ENCODE measurements at places on chromosomes 12 and 14.

DNA sequence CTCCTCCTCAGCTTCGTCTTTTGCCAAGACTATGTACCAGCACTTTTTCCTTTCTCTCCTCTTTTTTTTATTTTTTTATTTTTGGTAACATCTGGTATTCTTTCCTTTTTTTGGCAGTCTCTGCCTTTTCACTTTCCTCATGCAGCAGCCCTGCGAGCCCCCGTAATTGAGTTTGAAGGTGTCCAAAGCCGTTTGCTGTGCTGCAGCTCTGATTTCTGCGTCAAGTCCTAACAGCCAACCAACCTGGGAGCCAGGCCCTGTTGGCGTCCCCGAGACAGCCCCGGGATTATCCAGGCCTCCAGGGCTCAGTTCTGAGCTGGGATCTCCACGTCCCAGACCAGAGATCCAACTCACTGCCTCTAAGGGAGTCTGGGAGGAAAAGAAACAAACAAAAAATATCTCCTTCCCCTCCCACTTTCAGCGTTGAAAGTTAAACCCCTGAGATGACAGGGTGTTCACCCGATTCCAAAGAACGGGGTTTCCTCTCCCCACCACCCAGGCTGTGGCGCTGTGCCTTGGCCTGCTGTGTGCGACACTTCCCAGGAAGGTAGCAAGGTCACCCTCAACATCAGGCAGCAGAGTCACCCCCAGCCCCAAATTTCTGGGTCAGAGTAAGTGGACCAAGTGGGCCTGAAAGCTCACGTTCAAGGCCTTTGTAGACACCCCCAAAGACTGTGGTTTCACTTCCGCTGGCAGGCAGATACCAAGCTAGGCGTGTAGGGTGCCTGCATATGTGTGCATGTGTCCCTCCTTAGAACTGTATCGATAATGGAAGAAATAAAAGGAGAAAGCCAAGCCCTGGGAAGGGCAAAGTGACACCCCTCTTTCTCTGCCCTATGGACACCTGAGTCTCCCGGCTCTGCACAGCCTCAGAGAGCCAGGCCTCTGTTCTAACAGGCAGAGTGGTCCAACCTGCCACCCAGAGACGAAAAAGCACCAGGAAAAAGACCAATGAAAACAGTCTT is 11.1 kb downstream of the BCL11B start:
- DNase-seq, result peak; percentile 50

DNA sequence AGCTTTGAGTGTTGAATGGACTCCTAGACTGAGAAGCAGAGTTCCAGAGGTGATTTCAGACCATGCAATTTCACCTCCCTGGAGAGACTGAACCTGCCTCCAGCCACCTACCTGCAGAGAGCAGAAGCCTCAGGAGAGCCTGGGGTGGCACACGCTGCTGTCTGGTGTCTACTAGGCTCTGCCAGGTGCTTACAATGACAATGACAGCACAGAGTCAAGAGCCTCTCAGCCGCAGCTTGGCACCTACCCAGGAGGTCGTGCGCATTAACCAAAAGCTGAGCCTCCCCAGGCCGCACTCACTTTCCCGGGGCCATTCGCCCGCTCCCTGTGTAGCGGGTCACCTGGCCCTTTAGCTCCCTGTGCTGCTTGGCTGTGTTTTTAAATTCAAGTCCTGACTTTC is 63.2 kb downstream of the TESC start:
- no peak for DNase-seq

- no peak for DNase-seq
Measured at GRCh38 chr12:6526766-6527525, 7.4 kb upstream of the GAPDH start.

DNA sequence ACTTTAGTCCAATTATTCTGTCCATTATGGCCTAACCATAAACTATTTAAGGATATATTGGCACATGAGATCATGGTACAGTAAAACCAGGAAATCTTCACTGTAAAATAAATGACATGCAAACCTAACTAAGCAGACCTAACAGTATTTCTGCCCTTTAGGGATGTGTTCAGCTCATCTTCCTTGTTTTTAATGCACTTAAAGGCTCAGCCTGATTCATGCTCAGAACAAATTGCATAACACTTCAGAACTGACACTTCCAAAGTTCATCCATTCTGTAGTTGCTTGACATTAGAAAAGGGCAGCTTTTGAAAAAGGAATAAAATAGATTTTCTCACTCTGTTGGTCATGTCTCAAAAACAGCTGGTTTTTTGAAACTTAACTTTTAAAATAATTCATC is 708.5 kb downstream of the C12orf50 start:
- DNase-seq, result no peak

DNA sequence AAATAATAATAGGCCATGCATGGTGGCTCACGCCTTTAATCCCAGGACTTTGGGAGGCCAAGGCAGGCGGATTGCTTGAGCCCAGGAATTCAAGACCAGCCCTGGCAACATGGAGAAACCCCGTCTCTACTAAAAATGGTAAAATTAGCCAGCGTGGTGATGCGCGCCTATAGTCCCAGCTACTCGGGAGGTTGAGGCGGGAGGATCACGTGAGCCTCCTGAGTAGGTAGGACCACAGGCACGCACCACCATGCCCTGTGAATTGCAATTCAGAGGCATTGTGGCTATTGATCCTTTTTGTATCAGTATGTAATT is 2.3 kb downstream of the ARHGDIB start:
- DNase-seq, result no peak

DNA sequence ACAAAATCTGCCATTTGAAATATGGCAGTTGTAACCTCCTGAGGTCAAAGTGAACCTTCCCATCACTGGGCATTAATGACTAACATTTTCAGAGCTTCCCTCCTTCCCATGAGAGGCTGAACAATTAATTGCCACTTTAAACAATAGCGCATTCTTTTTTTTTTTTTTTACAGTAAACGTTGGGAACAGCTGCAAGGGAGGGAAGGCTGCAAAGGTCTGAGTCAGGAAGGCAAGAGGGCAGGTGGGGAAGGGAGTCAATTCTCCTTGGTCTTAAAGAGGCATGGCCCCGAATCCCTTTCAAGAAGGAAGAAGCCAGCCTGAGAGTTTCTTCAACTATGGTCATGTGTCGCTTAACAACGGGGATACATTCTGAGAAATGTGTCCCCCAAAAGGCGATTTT is 41.0 kb upstream of the PLEKHG3 start:
- DNase-seq, result no peak

- no peak for DNase-seq
Measured at GRCh38 chr14:54763761-54764160, 138.9 kb downstream of the GCH1 start.

GRCh38 chr12:39401459-39401858 is 41.5 kb downstream of the KIF21A start:
- DNase-seq, result no peak

- no peak for DNase-seq
Measured at GRCh38 chr14:102949801-102950451, 27.5 kb downstream of the AMN start.

GRCh38 chr14:36367985-36368774 is 47.7 kb upstream of the MBIP start:
- DNase-seq, result no peak

GRCh38 chr12:92138626-92139025 is 7.0 kb downstream of the BTG1 start:
- no peak for DNase-seq

GRCh38 chr14:24795406-24795805 is 161.4 kb upstream of the GZMB start:
- no peak for DNase-seq

DNA sequence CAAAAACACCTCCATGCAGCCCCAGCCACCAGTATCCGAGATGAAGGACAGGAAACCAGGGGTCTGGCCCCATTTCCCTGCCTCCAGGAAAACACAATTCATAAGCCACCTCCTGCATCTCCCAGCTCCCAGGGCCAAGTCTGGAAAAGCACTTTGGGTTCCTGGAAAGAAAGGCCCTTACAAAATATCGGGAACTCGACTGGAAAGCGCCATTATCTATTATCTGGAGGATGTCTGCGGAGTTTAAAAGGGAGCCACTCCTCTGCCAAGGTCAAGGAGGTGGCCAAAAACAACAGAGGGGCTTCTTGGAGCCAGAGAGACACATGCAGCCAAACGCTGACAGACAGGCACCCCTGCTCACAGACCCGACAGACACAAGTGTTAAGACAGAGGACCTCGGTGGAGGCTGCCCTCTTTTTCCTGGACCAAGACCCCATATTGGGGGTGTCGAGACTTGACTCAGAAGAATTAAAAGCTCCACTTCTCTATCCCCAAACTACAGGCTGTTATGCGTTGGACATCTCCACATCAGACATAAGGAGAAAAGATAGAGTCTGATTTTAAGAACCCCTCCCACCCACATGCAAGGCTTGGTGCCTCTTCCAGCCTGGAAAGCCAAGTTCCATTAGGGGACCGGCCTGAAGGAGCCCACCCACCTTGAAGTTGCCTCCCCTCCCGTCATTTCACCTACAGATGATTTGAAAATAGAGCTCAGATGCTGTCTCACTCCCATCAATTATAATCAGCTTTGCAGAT is 9.6 kb downstream of the ACTN1 start:
- DNase-seq, result no peak

GRCh38 chr14:68215629-68216028 is 396.1 kb downstream of the RAD51B start:
- no peak for DNase-seq

DNA sequence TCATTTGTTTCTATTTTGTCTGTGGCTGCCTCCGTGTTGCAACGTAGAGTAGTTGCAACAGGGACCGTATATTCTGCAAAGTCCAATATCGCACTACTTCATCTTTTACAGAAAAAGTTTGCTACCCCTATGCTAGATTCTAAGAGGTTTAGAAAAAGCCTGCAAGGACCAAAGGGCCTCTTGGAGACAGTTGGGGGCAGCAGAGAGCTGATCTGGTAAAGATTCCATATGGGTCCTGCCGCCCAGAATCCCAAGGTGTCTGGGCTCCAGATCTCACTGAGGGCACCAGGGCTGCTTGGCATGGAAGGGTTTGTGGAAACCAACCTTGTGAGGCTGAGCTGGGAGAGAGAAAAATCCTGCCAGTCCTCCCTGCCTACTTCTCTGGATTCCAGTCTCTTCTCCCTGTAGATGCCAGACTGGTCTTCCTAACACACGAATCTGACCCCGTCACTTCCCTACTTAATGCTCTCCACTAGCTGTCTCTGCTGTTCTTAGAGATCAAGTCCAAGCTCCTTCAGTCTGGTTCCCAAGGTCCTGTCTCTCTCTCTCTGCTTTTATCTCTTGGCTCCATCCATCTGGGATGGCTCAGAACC is 74.6 kb downstream of the GLRX5 start:
- DNase-seq, result no peak

DNA sequence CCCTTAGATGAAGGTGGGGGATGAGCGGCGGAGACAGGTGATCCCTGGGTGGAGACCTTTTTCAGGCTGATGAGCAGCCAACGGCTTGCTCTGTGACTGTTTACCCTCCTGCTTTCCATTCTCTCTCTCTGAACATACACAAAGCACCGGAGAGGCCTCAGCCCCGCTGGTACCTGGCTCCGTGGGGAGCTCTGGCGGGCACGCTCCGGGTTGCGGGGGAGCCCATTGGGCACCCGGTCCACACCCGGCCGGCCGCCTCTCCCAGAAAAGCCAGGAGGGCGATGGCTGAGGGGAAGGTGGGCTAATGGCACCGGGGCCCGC is 545 bp downstream of the SMARCC2 start:
- DNase-seq, result no peak

GRCh38 chr12:49548822-49549648 is 10.2 kb downstream of the KCNH3 start:
- no peak for DNase-seq

DNA sequence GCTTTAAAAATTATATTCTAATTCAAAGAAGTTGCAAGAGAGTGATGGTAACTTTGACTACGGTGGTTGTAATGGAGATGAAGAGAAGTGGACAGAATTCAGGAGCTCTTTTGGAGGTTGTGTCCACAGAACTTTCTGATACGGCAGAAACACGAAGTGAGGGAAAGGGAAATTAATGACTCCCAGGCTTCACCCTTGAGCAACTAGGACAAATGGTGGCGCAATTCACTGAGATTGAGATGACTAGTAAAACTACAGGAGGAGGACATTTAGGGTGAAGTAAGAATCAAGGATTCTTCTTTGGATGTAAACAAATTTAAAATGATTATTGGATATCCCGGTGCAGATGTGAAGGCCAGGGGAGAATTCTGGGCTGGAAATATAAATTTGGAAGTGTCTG is 212.6 kb downstream of the PTPRO start:
- no peak for DNase-seq

GRCh38 chr12:12548713-12549112 is 13.9 kb downstream of the DUSP16 start:
- no peak for DNase-seq

GRCh38 chr12:69284131-69284530 is 44.8 kb downstream of the CPSF6 start:
- DNase-seq, result no peak

GRCh38 chr12:9180810-9181209 is 27.4 kb downstream of the PZP start:
- DNase-seq, result no peak

GRCh38 chr12:4191642-4192041 is 81.9 kb upstream of the CCND2 start:
- DNase-seq, result no peak

DNA sequence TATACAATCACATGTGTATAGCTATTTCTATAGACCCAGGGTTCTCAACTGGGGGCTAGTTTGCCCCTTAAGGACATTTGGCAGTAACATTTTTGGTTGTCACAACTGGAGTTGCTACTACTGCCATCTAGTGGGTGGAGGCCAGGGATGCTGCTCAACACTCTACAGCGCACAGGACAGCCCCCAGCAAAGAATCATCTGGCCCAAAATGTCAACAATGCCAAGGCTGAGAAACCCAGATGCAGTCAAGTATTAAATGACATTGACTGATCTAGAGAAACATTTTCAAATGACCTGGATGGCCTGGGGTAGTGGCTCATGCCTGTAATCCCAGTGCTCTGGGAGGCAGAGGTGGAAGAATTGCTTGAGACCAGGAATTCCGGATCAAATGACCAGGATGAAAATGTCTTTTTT is 5.8 kb downstream of the WSB2 start:
- peak; percentile 34 for DNase-seq

DNA sequence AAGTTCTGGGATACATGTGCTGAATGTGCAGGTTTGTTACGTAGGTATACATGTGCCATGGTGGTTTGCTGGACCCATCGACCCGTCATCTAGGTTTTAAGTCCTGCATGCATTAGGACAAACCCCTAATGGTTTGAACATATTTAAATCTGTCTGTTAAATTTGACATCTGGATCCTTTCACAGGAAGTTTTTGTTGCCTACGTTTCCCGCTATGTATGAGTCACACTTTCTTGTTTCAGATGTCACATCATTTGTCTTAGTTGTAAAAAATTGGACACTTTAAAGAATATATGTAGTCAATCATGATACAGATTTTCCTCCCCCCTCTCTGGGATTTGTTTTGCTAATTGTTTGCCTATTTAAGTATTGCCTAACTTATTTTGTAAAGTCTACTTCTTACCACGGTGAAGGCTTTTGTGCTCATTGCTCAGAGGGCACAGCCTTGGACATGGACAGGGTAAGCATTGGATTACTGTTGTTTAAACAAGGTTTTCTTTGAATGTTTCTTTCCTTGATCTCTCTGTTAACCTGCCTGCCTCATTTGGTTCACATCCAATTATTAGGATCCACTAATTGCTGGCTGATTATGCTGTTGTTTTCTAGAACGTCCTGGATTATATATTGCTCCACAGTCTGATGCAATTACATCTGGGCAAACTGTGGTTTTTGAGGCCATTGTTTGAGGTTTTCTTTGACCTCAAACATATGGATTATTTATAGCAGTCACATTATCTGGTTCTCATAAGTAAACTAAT is 1441.4 kb downstream of the AACS start:
- DNase-seq, result no peak

- DNase-seq, result no peak
Measured at GRCh38 chr14:60094306-60094897, 2.7 kb downstream of the PCNX4 start.

- no peak for DNase-seq
Measured at GRCh38 chr12:26011099-26011498, 52.6 kb downstream of the RASSF8 start.

GRCh38 chr14:94880876-94881275 is 111.0 kb upstream of the GSC start:
- no peak for DNase-seq

Data from activated CD4-positive, CD25-positive, alpha-beta regulatory T cell treated with anti-CD3 and anti-CD28 coated beads, Interleukin-2, amount 50 U/mL, for 16 hours (primary cell).